Choroid plexus epithelial cell (primary cell): ENCODE measurements at places on chromosomes 3 and 15.

DNA sequence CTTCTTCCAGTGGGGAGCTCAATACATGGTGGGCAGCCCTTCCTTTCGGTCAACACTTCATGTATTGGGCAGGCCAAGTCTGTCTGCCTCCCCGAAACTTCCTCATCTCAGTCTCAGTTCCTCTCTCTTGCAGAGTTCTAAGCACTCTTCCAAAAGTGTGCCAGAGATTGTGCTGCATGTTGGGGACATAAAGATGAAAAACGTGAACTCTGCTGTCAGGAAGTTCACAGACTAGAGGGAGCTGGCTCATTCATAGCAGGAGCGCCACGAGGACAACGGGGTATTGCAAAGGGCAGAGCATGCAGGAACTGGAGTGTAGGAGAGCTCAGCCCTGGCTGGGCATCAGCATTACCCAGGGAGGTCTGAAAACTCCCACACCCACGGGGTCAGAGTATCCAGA is 15.3 kb upstream of the EPHB3 start:
- no peak for DNase-seq

GRCh38 chr3:190877925-190878324 is 15.4 kb upstream of the GMNC start:
- no peak for DNase-seq

DNA sequence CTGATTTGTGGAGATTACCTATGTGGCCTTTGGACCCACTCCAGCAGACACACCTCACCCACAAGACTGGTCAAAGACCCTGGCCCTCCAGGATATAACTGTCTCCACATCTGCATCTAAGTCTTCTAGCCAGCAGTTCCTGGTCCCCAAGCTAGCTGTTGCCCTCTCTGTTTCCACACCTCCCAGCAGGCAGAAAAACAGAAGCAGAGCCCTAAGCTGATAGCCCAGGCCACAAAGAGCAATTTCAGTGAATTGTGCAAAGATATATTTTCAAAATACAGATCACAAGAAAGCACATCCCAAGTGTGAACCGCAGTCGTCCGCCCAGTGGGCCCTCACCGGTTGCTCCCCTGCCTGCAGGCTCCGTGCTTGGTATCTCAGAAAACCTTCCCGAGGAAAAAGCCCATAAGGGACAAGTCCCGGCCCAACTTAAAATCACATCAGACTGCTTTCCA is 2.6 kb downstream of the TNIK start:
- no peak for DNase-seq

DNA sequence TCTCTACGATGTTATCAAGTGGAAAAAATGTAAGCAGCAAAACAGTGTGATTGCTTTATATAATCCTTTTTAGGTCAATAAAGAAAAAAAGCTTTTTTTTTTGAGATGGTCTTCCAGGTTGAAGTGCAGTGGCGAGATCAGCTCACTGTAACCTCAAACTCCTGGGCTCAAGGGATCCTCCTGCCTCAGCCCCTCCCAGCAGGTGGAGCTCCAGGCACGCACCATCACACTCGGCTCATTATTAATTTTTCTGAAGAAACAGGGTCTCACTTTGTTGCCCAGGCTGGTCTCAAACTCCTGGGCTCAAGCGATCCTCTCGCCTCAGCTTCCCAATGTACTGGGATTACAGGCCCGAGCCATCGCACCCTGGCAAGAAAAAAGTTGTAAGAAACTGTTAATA is 17.3 kb downstream of the RNF168 start:
- DNase-seq: peak; percentile 15

GRCh38 chr15:101641129-101641764 is 10.9 kb downstream of the TM2D3 start:
- DNase-seq: peak; percentile 85

DNA sequence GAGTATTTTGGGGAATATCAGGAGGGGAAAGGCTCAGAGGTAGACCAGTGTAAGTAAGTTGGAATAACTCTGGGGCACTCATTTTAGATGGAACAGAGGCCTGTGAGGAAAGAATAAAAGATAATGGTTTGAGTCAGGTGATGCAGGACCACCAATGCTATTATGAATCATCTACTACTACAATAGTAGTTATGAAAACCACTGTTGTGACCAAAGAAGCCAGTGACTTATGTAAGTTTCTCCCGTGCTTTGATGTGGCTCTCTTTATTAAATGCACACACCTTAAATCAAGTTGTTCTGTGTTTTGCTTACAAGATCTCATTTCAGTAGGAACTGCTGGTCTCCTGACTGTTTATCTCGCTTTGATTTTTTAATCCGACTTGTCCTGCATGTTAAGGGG is 13.1 kb upstream of the GUCA1C start:
- DNase-seq: no peak

- DNase-seq: no peak
These were observed 59.4 kb downstream of the B3GNT5 start for GRCh38 chr3:183312433-183312832.

GRCh38 chr3:98782824-98783500 is 19.8 kb downstream of the ST3GAL6 start:
- DNase-seq: no peak

DNA sequence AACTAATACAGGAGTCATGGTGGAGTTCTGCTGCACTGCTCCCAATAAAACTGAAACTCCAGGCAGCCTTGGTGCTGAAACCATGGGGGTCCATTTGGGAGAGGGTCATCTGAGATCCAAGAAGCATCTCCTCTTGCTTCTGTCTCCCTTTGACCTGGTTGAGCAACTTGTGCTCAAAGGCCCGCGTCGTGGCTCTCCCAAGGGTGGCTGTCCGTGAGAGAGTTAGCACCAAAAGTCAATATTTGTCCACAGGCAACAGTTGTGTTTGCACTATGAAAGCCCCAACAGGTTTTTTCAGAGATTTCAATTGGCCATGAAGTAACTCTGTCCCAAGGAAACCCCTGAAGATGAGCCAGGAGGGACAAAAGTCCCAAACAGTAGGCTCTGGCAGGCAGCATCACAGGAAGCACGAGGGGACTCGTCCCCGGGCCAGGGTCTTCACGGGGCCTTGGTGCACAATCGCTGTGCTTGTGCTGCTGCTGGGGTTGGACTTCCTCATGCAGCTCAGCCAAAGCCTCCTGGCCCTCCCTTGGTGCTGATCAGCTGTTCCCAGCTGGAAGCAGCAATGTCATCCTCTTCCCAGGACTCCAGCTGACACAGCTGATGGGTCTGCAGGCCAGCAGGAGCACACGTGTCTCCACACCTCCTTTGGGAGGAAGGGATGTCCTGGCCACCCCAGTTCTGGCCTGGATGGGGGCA is 39.4 kb upstream of the WNT5A start:
- no peak for DNase-seq

- DNase-seq: no peak
These were observed 65.5 kb upstream of the FILIP1L start for GRCh38 chr3:100179692-100180349.

DNA sequence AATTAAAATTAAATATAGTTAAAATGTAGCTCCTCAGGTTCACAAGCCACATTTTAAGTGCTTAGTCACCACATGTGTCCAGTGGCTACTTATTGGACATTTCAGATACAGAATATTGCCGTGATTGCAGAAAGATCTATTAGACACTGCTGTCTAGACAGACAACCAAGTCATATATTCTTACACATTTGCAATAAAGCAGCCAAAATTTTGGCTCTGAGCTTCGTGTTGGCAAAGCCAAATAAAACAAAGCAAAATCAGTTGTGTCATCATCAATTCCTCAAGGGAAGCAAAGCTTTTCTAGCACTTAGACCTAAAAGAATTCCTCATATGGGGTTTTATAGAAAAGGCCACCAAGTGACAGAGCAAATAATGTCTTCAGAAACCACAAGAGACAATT is 193.1 kb upstream of the LPP start:
- DNase-seq: peak; percentile 57

DNA sequence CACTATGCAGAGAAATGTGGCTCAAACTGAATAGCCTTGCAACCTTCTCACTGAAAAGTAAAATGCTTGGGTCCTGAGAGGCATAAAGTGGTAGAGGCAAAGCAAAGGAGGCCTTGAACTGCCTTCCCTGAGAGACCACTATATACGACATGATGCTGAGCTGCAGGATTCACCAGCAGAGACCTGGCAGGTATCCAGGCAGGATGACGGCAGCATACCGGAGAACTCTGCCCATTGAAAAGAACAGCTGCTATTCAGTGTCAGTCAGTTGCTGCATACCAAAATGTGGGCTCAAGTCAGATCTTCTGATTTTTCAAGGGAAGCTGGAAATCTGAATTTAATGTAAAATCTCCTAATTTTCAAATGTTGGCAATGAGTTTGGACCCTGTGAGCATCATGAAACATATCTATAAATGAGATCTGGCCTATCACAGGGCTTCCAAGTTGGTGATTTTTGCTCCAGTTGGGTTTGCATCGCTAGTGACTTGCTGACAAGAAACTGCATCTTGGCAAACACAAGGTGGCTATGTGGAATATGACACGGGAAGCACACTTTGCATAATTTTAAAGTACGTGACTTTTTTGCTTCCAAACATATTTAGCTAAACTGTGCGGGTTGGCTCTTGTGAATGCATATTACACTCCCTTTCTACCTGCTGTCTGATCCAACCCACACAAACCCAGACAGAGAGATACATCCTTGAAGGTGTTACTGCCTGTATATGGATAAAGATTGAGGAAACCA is 529.0 kb downstream of the AGBL1 start:
- peak; percentile 1 for DNase-seq

- no peak for DNase-seq
These were observed 193.4 kb downstream of the ZNF621 start for GRCh38 chr3:40718209-40718608.

DNA sequence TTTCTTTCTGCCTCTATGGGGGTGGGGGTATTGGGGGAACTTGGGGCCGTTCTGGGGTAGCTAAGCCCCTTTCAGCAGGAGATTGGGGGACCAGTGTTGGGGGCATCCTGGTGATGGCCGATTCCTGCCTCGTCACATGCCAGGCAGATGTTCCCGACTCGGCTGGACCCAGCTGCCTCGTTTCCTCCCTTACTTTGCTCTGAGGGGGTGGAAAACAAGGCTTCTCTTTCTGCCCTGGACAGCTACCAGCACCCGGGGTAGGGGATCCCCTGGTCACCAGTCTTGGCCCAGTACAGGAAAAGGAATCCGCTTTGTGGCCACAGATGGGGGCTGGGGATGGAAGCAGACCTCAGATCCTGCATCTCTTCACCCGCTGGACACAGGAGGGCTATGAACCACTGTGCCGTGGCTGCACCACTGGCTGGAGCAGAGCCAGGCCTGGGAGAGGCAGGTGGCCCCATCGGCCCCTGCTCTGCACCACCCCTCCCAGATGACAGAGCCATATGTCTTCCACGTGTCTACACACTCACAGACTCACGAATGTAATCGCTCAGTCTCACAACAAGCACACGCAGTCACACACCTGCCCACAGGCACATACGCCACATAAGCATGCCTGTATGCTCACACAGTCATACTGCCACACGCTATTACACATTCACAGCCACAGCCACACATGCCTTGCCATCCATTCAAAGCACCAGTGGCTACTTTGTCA is 12.4 kb downstream of the SNX33 start:
- no peak for DNase-seq

DNA sequence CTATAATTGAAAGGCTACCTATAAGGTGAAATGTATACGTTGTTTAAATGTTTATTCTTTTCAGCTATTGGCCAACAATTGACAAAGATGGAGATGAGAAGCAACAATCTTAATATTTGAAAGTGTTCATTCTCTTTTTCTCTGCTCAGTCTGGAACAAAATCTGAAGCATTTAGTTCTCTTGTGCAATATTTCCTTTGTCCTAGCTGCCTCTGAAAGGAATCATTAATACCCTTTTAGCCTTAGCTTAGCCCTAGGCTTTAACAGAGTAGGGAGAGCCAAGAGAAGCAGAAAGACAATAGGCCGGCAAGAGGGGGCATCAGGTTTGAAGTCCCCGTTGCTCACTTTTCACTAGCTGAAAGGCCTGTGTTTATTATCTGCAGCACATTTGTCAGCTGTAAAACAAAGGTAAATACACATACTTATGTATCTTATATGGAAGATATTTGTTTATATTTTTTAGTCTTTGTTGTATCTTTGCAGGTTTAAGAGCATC is 422.5 kb upstream of the SEMA6D start:
- DNase-seq: peak; percentile 30
